ENCODE measurements at places on chromosomes 3 and 15.

GRCh38 chr3:176692199-176692965 lies 504.9 kb downstream of the TBL1XR1 start:
- no peak for DNase-seq

- DNase-seq = no peak
Observed at GRCh38 chr15:82656641-82657266, 9.6 kb upstream of the CPEB1 start.

GRCh38 chr3:123090728-123091531 lies 24.1 kb downstream of the PDIA5 start:
- DNase-seq = peak; percentile 36

DNA sequence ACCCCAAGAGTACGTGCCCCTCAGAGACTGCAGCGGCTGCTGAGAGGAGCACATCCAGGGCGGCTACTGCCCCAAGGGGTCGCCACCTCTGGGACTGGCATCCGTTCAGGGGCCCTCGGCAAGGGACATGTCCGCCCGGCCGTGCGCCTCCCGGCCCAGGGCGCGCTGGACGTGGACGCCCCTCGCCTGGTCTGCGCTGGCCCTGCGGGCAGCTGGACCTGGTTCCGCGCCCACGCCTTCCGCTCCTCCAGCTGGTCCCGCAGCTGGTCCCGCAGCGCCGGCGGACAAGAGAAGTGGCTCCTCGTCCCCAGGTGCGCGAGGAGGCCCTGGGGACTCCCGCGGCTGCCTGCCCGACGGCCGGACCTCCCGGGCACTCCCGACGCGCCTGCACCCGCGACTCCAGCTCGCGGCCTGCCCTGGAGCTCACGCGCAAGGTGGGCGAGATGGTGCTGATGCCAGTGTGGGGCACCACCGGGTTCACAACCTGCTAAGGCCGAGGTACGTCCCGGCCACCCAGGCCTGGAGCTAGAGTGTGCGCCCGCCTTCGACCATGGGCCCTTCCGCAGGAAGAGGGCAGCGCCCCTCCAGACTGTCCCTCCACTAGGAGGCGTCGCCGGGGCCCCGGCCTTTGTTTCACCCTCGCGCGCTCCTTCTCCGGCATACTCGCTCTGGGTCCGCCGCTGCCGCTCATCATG lies 14.4 kb upstream of the GP9 start:
- DNase-seq = no peak

GRCh38 chr3:18424729-18425640 lies at the start of gene SATB1:
Gene SATB1, minus strand, starts transcription at chr3:18425339. Its CDS starts 4,372 bp downstream, at chr3:18420967.
- peak; percentile 68 for DNase-seq

DNA sequence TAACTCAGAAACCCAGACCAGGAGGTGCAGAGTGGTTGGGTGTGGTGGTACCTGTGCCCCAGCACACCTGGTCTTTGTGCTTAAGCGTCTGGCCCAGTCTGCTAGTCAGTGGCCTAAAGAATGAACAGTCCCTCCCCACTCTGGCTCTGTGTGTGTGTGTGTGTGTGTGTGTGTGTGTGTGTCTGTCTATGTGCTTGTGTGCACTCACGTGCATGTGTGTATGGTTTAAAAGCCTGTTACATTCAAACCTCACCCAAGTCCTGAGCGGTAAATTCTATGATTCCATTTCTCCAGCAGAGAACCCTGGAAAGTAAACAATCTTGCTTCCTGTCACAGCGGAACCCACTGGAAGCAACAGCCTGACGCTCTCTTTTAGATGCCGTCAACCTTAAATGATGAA lies 34.2 kb downstream of the EDEM1 start:
- DNase-seq = no peak

- DNase-seq = no peak
Observed at GRCh38 chr3:139769796-139770195, 92.0 kb upstream of the NMNAT3 start.

- DNase-seq = no peak
Observed at GRCh38 chr15:72836676-72837330, 53.2 kb upstream of the ADPGK start.

DNA sequence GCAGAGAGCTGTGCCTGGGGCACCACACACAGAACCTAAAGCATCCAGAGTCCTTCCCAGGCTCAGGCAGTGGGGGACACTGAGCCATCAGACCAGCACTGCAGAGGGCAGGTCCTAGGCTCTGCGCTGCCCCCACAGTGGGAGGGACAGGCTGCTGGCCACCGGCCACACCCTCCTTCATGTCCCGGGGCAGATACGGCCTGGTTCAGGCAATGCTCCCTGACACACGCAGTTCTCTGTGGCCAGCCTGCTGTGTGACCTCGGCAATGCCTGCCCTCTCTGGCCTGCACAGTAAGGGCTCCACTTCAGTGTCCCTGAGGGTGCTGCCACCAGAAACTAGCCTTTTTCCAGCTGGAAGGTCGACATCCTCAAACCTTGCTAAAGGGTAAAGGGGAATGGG lies 12.4 kb downstream of the LINGO1 start:
- no peak for DNase-seq

- DNase-seq = no peak
Observed at GRCh38 chr3:3189102-3189727, 9.7 kb upstream of the CRBN start.

DNA sequence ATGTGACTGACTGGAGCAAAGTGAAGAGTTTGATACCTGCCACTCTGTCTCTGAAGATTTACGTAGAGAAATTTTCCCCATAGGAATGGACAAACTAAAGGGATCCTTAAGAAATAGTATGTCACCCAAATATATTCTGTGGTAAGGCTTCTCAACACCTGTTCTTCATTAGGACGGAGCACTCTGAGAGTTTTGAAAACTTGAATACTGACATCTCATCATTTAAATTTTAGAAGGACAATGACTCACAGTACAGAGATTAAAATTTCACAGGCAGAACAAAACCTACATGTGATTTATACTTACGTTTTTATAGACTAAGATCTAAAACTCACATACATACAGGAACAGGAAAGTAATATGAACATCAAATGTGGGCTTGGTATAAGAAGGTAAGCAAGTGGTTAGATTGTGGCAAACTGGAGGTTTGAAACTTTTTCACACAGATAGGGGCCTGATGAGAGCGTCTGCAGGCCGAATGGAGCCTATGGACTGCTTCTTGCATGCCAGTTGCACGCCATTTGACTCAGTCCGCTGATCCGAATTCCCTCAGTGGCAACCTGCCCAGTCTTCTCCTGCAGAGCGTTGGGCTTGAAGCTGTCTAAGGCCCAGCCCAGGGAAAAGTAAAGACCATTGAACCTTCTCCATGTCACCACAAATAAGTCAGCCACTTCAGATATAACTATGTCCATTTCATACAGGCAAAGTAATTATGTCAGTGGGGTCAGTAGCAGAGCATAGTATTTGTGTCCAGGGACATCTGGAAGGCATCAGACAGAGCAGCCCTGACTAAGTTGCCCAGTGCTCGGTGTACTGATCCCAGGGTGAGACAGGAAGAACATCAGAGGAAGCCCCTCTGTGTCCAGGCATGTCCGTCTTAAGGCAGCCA lies 45.7 kb downstream of the ZBTB38 start:
- no peak for DNase-seq

- DNase-seq = no peak
Observed at GRCh38 chr3:67377299-67377698, 277.1 kb downstream of the SUCLG2 start.

DNA sequence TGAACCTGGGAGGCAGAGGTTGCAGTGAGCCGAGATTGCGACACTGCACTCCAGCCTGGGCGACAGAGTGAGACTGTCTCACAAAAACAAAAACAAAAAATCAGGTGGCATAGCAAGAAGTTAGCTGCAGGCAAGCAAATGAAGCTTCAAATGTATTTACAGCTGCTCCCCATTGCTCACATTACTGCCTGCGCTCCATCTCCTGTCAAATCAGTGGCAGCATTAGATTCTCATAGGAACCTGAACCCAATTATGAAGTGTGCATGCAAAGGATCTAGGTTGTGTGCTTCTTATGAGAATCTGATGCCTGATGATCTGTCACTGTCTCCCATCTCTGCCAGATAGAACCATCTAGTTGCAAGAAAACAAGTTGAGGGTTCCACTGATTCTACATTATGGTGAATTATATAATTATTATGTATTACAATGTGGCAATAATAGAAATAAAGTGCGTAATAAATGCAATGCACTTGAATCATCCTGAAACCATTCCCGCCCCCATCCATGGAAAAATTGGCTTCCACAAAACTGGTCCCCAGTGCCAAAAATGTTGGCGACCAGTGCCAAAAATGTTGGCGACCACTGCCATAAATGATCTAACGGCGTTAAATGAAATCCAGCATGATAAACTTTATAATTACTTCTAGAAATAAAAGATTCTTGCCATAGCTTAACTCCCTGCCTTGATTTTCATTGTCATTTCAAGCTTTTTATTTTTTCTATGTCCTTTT lies 616.7 kb upstream of the NAALADL2 start:
- DNase-seq = no peak

DNA sequence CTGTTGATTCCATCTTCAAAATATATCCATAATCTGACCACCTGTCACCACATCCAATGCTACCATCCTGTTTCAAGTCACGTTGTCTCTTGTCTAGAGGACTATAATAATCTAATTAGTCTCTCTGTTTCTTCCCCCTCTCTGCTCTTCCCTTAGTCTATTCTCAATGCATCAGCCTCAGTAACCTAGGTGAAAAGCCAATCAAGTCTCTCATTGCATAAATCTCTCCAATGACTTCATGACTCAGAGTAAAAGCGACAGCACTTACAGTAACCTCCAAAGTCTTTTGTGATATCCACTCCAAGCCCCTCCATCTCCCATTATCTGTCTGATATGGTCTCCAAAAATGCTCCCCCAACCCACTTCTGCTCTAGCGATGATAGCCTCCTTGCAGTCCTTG lies 7.2 kb downstream of the UBA3 start:
- DNase-seq = no peak

GRCh38 chr15:90729261-90729660 lies 12.1 kb downstream of the BLM start:
- peak; percentile 81 for DNase-seq

DNA sequence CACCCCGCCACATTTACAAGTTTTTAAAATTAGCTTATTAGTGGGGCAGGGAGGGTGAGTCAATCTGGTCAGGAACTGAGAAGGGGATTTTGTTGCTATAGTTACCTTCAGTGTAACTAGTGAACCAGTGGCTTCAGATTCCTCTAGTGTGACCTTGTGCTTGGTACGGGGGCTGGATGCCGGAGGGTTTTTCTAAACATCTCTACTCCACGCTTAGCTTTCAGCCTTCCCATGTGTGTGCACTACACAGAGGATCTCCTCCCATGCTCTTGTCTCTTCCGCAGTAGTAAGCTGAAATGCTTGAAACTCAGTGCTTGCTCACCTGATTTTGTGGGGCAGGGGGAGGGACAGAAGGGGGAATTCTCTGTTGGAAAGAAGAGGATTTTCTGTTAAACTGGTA lies 67.9 kb upstream of the AKAP13 start:
- DNase-seq = no peak

Data from Kasumi-1 (cell line).